Fibroblast of skin of right biceps (primary cell): ENCODE measurements at places on chromosomes 4 and X.

- DNase-seq, result no peak
Measured at GRCh38 chr4:18749391-18749790, 727.8 kb upstream of the LCORL start.

DNA sequence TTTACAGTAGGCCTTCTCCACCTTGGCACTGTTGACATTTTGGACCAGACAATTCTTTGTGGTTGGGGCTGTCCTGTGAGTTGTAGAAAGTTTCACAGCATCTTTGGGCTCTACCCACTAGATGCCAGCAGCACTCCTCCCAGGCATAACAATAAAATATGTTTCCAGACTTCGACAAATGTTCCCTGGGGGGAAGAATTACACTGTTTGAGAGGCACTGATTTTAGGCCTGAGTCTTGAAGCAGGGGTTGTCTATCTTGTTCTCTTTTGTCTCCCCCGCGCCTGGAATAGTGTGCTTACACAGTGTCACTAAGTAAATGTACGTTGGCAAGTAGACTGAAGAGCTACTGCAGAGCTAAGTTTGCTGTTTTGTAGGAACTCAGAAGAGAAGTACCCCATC, 254.4 kb upstream of the BOD1L1 start:
- no peak for DNase-seq

DNA sequence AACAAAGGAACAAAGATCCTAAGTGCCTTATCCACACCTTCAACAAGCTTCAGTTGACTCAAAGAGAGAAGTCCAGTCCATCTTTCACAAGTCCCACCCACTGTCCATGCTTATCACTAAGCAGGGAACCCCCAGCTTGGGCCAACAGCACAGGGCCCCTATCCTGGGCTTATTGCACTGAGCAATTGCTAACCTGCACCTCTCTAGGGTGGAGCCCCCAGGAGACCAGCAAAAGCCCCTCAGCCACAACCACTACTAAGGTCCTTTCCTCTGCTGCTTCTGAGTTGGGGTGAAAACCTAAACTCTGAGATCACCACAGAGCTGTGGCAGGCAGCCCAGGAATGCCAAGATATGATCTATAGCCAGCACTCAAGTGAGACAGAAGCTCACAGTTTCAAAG, 96.7 kb upstream of the PBDC1 start:
- no peak for DNase-seq

- DNase-seq, result no peak
Measured at GRCh38 chr4:145756244-145756643, 76.3 kb downstream of the C4orf51 start.

- DNase-seq, result no peak
Measured at GRCh38 chrX:78316265-78316664, 11.1 kb downstream of the CYSLTR1 start.

- DNase-seq, result no peak
Measured at GRCh38 chr4:78666830-78667258, 109.3 kb upstream of the BMP2K start.

DNA sequence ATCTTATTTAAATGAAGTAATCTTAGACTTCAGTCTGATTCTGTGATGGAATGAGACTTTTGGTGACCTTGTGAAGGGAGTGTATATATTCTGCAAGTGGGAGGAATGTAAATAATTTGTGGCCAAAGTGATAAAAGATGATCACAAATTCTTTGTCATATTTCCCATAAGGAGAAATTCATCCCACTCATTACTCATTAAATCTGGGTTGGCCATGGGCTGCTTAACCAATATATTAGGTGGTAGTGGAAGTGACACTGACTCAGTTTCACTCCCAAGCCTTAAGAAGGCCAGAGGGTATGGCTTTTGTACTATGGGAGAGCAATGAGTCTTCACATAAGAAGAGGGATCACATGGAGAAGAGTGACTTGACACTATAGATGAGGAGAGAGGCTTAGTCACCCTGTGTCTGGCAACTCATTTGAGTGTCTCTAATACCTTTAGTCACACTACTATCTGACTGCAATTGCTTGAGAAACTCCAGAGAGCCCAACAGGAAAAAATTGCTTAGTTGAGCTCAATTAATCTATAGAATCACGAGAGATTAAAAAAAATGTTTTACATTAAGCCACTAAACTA, 408.2 kb upstream of the PITX2 start:
- DNase-seq, result peak; percentile 88

- DNase-seq, result no peak
Measured at GRCh38 chr4:18957716-18958115, 936.2 kb upstream of the LCORL start.

GRCh38 chr4:70575964-70576363, 16.1 kb upstream of the AMBN start:
- no peak for DNase-seq

DNA sequence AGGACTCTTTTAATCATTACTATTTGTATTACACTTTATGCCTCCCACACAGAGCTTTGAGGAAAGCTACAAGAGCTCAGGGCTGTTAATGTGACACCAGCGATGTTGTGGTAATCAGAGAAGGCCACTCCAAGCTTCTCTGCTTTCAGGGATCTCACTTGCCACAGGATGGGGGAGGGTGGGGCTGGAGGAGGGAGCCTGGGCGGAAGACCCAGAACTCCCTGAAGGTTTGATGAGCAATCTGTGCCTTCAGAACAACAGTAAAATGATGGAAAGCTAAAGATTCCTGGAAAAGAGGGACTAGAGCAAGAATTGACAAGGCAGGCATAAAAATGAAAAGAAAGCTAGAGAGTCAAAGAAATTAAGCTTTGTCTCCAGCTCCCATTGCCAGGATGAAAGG, 75.6 kb downstream of the MAML3 start:
- DNase-seq, result peak; percentile 69

DNA sequence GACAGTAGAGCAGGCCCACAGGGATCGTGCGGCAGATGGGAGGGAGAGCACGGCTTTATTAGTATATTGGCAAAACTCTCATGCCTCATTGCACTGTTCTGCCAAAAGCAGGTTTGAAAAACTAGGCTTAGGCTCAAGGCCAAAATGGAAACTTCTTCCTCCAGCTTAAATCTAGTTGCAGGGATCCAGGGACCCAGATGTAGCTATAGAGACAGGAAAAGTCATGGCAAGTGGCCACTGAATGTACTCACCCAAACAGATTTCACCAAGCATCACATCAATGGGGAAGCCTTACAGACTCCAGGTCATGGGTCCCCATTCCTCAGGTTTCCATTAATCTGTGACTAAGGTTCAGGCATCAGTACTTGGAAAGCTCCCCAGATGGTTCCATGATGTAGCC, 149.2 kb downstream of the STK32B start:
- no peak for DNase-seq
